Mammary microvascular endothelial cell (primary cell): ENCODE measurements at places on chromosomes 2 and 18. TPM values are rescaled to one million over a fixed set of nuclear protein-coding genes. Genes with fewer than 3 reads are reported as not detected.

Gene SPC25
- 18.6 and 18.8 TPM in 2 replicates for total RNA-seq

Gene HAAO
- total RNA-seq: not detected in 2 replicates

Gene CCDC74A
- 6.6 and 9.9 TPM in 2 replicates for total RNA-seq

Gene RNPEPL1
- total RNA-seq: 51.2 and 63.3 TPM in 2 replicates

Gene COL4A4
- under 0.01 TPM in 1 of 2 replicates, not detected in the other for total RNA-seq

Gene POTEJ
- 0.07 TPM in 1 of 2 replicates, not detected in the other for total RNA-seq
